ENCODE measurements at places on chromosomes 13 and 19. TPM values are rescaled to one million over a fixed set of nuclear protein-coding genes. Genes with fewer than 3 reads are reported as not detected.

GRCh38 chr13:36997716-36998427 is 1.3 kb downstream of the ALG5 start:
- peaks cover 23% of the 10 kb centered on the region for H3K4me1 ChIP-seq
- peak overlapping the region; percentile 100 for H3K27ac ChIP-seq
- H3K36me3 ChIP-seq: peaks cover 77% of the 10 kb centered on the region
- peak overlapping the region; percentile 95 for H3K4me3 ChIP-seq
- ATAC-seq: no peak

- no peak overlapping the region for H3K4me3 ChIP-seq
- peaks cover 20% of the 10 kb centered on the region for H3K27me3 ChIP-seq
- H3K27ac ChIP-seq: no peak overlapping the region
- no peaks in the 10 kb centered on the region for H3K4me1 ChIP-seq
- H3K36me3 ChIP-seq: no peaks in the 10 kb centered on the region
- no peak for ATAC-seq
Measured at GRCh38 chr13:27860743-27861142, 59.1 kb upstream of the PDX1 start.

DNA sequence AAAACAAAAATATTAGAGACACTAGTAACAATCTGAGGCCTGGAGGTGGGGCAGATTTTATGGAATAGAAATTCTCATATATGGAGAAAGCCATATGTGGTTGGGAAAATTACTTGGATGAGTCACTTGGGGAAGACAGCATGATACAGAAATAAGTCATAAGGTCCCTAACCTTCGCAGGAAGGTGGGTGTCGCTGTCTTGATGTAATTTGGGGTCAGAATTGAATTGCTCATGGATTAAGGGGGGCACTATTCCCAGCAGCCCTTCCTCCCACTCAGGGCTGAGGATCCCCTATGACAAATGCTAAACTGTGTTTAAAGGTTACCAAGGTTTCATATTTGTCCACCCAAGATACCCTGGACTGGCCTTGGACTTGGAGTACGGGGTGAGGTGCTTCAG is 5.0 kb downstream of the RDH8 start:
- peaks cover 10% of the 10 kb centered on the region for H3K4me1 ChIP-seq
- ATAC-seq: peak; percentile 56
- H3K27ac ChIP-seq: no peak overlapping the region
- peaks cover 3% of the 10 kb centered on the region for H3K27me3 ChIP-seq
- no peaks in the 10 kb centered on the region for H3K36me3 ChIP-seq
- H3K4me3 ChIP-seq: no peak overlapping the region

DNA sequence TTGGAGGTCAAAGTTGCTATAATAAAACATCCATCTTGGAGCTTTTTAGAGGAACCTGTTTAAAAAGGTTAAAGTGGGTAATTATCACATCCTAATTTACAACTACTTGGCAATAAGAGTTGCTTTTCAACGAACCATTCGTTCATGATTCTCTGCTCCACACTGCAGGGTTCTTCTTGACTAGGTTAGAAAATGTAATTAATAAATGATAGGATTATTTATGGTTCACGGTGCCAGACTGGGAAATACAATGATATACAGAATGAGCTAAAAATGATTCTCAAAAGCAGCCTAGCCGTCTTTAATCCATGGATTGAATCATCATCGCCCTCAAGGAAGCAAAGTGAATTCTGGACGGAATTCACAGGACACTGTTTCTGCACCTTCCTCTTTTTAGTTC is 291.2 kb downstream of the TEX29 start:
- H3K4me1 ChIP-seq: no peaks in the 10 kb centered on the region
- H3K4me3 ChIP-seq: no peak overlapping the region
- no peak for ATAC-seq
- no peak overlapping the region for H3K27ac ChIP-seq

GRCh38 chr19:42152910-42153671 is 20.8 kb upstream of the POU2F2 start:
- peaks cover 3% of the 10 kb centered on the region for H3K27me3 ChIP-seq
- H3K27ac ChIP-seq: no peak overlapping the region
- H3K4me3 ChIP-seq: no peak overlapping the region

DNA sequence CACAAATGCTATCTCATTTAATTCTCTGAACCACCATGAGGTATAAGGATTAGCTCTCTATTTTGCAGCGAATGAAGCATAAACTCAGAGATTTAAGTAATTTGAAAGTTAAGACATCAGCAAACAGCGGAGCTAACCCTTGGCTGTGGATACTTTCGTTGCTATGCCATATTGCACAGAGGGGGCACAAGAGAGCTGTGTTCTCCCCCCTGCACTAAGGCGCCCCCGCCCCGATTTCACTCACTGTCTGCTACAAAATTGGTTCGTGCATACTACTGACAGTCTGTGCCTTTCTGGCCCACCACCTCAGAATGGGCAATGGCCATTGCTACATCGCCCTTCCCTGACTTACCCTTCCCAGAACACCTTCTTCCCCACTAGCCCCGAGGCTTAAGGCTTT is 105.7 kb upstream of the OBI1 start:
- no peak overlapping the region for H3K27ac ChIP-seq
- H3K4me1 ChIP-seq: no peaks in the 10 kb centered on the region
- H3K36me3 ChIP-seq: no peaks in the 10 kb centered on the region
- peaks cover 24% of the 10 kb centered on the region for H3K27me3 ChIP-seq
- H3K4me3 ChIP-seq: no peak overlapping the region

- H3K27ac ChIP-seq: no peak overlapping the region
- peaks cover 2% of the 10 kb centered on the region for H3K27me3 ChIP-seq
- H3K4me1 ChIP-seq: no peaks in the 10 kb centered on the region
- H3K4me3 ChIP-seq: no peak overlapping the region
- no peaks in the 10 kb centered on the region for H3K36me3 ChIP-seq
- ATAC-seq: no peak
Measured at GRCh38 chr13:20291675-20292074, 59.6 kb upstream of the GJB6 start.

DNA sequence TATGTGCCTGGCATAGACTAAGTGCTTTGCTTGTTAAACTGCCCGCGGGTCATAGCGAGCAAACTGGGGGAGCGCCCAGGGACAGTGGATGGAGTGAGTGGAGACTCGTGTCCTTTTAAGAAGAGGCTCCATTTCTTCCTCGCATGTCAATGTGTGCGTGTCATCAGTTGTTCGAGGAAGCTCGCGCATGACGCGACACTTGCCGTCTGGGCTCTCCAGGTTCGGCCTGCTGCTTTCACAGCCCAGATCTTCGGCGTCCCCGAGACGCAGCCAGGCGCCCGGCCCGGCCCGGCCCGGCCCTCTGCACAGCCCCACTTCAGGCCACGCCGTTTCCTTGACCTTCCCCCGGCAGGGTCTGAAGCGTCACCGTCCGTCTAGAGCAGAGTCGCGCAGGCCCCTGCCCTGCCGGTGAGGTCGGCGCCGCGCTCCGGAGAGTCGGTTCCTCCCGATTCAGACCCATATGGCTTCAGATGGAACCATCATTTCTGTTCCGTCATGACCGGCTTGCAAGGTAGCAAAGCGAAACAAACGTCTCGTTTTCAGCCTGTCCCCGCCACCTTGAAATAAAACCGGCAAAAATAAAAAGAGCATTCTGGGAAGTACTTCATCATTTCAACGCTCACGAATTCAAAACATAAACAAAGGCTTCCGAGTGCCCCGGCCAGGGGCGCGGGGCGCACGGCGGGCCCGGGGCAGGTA is 599 bp upstream of the ARHGEF7 start:
- H3K36me3 ChIP-seq: peaks cover 7% of the 10 kb centered on the region
- H3K27ac ChIP-seq: no peak overlapping the region
- H3K4me3 ChIP-seq: peak overlapping the region; percentile 76
- peak; percentile 46 for ATAC-seq
- H3K27me3 ChIP-seq: peaks cover 61% of the 10 kb centered on the region
- no peaks in the 10 kb centered on the region for H3K4me1 ChIP-seq

- H3K36me3 ChIP-seq: no peaks in the 10 kb centered on the region
- no peak overlapping the region for H3K4me3 ChIP-seq
- H3K27ac ChIP-seq: no peak overlapping the region
- H3K27me3 ChIP-seq: peaks cover 23% of the 10 kb centered on the region
Measured at GRCh38 chr13:43933378-43933777, 53.7 kb downstream of the LACC1 start.

DNA sequence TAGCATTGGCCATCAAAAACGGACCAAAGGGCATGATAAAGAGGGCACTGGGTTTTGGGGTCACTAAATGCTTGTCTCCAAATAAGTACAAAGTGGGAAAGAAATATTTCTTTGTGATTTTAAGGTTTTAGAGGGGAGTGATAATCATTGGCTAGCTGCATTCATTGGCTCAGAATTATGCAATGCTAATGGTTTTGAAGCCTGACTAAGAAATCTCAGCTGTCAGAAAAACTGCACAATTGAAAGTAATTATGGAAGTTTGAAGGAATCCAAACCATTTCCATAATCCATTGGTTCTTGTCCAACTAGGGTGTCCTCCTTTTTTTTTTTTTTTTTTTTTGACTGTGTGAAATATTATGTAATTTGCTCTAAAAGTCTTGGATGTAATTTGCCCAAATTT is 88.2 kb upstream of the ARGLU1 start:
- no peak for ATAC-seq
- H3K27me3 ChIP-seq: peaks cover 16% of the 10 kb centered on the region
- no peaks in the 10 kb centered on the region for H3K36me3 ChIP-seq
- H3K27ac ChIP-seq: no peak overlapping the region

GRCh38 chr13:69547780-69548179 is 559.8 kb upstream of the ATXN8OS start:
- H3K36me3 ChIP-seq: no peaks in the 10 kb centered on the region
- no peak overlapping the region for H3K4me3 ChIP-seq
- H3K27ac ChIP-seq: no peak overlapping the region
- no peak for ATAC-seq
- no peaks in the 10 kb centered on the region for H3K4me1 ChIP-seq

- H3K4me1 ChIP-seq: peaks cover 16% of the 10 kb centered on the region
- H3K27me3 ChIP-seq: no peaks in the 10 kb centered on the region
- peak overlapping the region; percentile 99 for H3K27ac ChIP-seq
- peak overlapping the region; percentile 96 for H3K4me3 ChIP-seq
- H3K36me3 ChIP-seq: peaks cover 61% of the 10 kb centered on the region
- no peak for ATAC-seq
Measured at GRCh38 chr19:17860993-17861360, 1.3 kb downstream of the RPL18A start.

GRCh38 chr13:67914535-67914934 is 684.4 kb upstream of the PCDH9 start:
- H3K27ac ChIP-seq: no peak overlapping the region
- H3K36me3 ChIP-seq: no peaks in the 10 kb centered on the region
- no peaks in the 10 kb centered on the region for H3K4me1 ChIP-seq
- no peak for ATAC-seq

GRCh38 chr13:74485757-74486156 is 351.6 kb upstream of the KLF12 start:
- no peaks in the 10 kb centered on the region for H3K4me1 ChIP-seq
- no peak overlapping the region for H3K27ac ChIP-seq
- no peak overlapping the region for H3K4me3 ChIP-seq
- ATAC-seq: peak; percentile 58

DNA sequence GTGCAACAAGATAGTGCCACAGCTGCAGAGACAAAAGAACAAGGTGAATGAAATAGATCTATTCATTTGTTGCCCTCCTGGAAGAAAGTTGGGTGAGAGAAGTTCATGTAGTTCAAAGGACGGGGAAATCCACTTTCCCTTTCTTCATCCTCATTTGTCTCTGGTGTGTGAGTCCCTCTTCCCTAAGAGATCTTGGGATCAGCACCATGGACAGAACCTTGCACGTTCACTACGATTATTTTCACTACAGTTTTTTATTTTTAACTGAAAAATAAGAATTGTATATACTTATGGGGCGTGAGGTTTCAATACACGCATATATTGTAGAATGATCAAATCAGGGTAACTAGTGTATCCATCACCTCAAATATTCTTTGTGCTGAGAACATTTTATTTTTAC is 29.2 kb downstream of the NLRP5 start:
- H3K36me3 ChIP-seq: no peaks in the 10 kb centered on the region
- no peak overlapping the region for H3K4me3 ChIP-seq
- ATAC-seq: no peak
- H3K4me1 ChIP-seq: no peaks in the 10 kb centered on the region

GRCh38 chr13:39556866-39557265 is 46.1 kb downstream of the LHFPL6 start:
- no peak for ATAC-seq
- H3K27me3 ChIP-seq: peaks cover 12% of the 10 kb centered on the region
- H3K36me3 ChIP-seq: no peaks in the 10 kb centered on the region
- H3K27ac ChIP-seq: no peak overlapping the region

- H3K36me3 ChIP-seq: no peaks in the 10 kb centered on the region
- no peak for ATAC-seq
- H3K27ac ChIP-seq: no peak overlapping the region
- H3K4me3 ChIP-seq: no peak overlapping the region
- no peaks in the 10 kb centered on the region for H3K4me1 ChIP-seq
Measured at GRCh38 chr13:24745861-24746617, 17.9 kb upstream of the RNF17 start.

- peaks cover 9% of the 10 kb centered on the region for H3K4me1 ChIP-seq
- ATAC-seq: no peak
- H3K27ac ChIP-seq: peak overlapping the region; percentile 1
- no peaks in the 10 kb centered on the region for H3K27me3 ChIP-seq
- H3K36me3 ChIP-seq: peaks cover 36% of the 10 kb centered on the region
- no peak overlapping the region for H3K4me3 ChIP-seq
Measured at GRCh38 chr19:34282611-34283519, 28.5 kb downstream of the GARRE1 start.

DNA sequence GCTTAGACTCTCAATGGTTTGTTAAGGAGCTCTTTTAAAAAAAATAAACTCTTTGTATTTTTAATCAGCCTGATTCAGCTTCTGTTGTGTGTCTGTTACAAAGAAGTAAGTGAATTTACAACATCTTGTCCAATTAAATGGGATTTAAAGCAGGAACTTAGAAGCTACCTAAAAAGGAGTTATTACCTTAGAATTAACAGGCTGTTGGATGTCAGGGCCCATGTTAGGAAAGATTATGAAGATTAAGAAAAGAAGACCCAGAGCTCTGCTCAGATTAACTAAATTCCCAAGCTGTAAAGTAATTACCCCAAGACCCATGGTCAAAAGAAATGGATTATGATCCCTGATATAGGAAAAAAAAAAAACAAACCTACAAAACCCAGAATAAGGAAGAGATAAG is 44.1 kb upstream of the ZNF780A start:
- no peaks in the 10 kb centered on the region for H3K4me1 ChIP-seq
- no peak overlapping the region for H3K4me3 ChIP-seq
- peaks cover 31% of the 10 kb centered on the region for H3K27me3 ChIP-seq
- H3K36me3 ChIP-seq: no peaks in the 10 kb centered on the region

Gene JAK3
- total RNA-seq: 186 TPM

Gene PSG3
- total RNA-seq: 0.13 TPM

Gene SIAH3
- total RNA-seq: 0.06 TPM

Gene F10
- 1.0 TPM for total RNA-seq

Gene MIR17HG
- total RNA-seq: 19.1 TPM

Gene NLRP5
- total RNA-seq: not detected

Gene EXOSC5
- total RNA-seq: 58.7 TPM

Gene PALM
- total RNA-seq: 0.26 TPM

Gene TBXA2R
- 0.32 TPM for total RNA-seq

Gene SH2D3A
- 21.1 TPM for total RNA-seq

Gene IFNL2
- total RNA-seq: not detected

Gene MCF2L
- total RNA-seq: 3.0 TPM

Gene ZNF555
- 4.5 TPM for total RNA-seq

Gene ZNF813
- 8.4 TPM for total RNA-seq

Gene PIK3R2
- 21.8 TPM for total RNA-seq

Measured in activated T-helper 17 cell treated with anti-CD3 and anti-CD28 coated beads, Interleukin-2, amount 50 U/mL, for 72 hours (primary cell).